Mesenteric fat pad (tissue), 1 donor: ENCODE measurements at places on chromosomes 3 and 15.

DNA sequence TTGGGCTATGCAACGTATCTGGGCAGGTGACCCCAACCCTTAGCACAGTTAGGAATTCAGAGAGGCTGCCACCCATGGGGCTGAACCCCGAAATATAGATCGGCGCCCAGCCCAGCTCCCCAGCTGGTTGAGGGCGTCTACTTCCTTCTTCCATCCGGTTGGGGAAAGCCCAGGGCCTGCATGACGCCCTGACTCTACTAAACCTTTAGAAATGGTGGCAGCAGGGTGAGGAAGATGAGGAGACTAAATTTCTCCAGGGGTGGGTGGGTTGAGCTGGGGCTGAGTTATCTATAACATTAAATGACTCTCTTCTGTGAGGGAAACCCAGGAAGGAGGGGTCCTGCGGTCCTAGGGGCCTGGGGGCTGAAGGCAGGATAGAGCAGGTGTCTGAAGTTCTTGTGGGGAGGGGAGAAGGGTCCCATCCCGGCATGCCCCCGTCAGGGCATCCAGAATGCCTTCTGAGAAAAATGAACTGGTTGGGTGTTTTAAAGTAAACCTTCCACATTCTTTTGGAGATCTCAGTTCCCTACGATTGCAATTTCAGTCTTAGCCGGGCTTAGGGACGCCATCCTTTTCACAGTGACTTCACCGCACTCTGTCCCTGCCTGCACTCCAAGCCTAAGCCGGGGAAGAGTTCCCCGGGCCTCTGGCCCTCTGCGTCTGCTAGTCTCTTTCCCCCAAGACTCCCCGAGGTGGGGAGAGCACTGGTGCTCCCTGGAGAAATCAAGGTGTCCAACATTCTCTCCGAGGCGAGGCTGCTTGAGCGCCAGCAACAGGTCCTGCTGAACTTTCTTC, 28.5 kb downstream of the NR2F2 start:
- DNase-seq, result no peak

- DNase-seq, result no peak
Measured at GRCh38 chr3:80770106-80771074, 991.1 kb downstream of the GBE1 start.

DNA sequence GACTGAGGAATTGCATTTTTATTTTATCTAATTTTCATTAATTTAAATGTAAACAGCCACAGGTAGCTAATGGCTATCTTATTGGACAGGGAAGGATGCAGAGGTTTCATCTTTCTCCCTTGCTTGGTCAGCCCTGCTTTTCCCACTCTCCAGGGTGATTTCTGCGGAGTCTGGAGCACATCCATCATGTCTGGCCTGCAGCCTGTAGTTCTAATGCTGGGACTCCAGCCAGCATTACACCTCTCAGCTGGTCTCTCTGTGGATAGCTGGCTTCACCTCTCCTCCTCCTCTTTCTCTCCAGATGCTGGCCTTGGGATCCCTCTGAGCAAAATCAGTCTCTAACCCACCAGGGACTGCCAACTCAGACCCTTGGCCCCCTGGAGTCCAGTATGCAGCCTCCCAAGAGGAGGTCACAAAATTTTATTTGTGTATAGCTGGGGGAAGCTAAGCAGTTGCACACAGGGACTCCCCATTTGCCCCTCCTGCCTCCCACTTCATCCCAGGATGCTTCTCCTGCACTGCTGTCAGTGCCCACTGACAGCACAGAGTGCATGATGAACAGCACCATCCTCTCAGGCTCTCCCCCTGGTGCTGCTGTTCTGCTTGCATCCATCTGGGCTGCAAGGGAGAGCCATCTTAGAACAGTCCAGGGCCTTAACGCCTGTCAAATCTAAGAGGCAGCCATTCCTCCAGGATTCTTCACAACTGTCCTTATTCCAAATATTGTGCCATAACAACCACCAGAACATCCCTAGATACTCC, 1.7 kb downstream of the BFSP2 start:
- DNase-seq, result no peak

DNA sequence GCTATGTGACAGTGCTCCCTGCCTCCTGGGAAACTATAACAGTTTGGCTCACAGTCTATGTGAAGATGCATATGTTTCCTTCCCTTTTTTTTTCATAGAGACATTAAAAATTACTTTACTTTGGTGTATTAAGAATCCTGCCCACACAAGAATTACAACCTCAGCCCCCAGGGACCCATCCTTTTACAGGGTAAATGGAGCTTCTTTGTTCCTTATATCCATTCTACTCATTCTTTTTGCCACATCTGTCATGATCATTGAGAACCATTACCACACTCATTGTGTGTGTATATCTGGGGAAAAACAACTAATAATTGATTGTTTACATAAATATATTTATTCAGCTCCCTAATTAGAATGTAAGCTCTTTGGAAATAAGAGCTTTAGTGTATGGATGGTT, 157.4 kb downstream of the SSR3 start:
- DNase-seq, result no peak

- no peak for DNase-seq
Measured at GRCh38 chr15:80929225-80929624, 60.4 kb downstream of the MESD start.

DNA sequence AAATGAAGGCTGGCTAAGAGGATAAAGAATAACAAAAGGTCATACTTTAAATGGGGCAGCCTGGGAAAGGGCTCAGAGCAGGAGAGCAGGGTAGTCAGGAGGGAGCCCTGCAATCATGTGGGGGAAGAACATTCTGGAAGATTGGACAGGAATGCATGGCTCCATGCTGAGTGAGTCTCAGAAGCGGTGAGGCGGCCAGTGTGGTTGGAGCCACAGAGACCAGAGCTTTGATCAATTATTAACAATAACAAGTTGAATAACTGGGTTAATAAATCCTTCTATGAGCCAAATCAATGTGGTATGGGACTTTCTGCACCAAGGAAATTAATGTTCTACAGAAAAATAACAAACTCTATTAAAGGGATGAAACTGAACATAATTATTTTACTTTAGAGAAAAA, 57.9 kb upstream of the DCUN1D1 start:
- DNase-seq, result no peak

GRCh38 chr3:36803091-36803791, 38.9 kb upstream of the DCLK3 start:
- no peak for DNase-seq

GRCh38 chr15:73838831-73839426, 34.4 kb upstream of the TBC1D21 start:
- DNase-seq, result no peak

GRCh38 chr3:180382638-180383180, 219.3 kb upstream of the TTC14 start:
- DNase-seq, result no peak

GRCh38 chr15:78811124-78811824, at the start of gene ADAMTS7:
TSS of gene ADAMTS7 (minus strand) at chr15:78811464. CDS start at chr15:78811220, 244 bp downstream.
- DNase-seq, result no peak

DNA sequence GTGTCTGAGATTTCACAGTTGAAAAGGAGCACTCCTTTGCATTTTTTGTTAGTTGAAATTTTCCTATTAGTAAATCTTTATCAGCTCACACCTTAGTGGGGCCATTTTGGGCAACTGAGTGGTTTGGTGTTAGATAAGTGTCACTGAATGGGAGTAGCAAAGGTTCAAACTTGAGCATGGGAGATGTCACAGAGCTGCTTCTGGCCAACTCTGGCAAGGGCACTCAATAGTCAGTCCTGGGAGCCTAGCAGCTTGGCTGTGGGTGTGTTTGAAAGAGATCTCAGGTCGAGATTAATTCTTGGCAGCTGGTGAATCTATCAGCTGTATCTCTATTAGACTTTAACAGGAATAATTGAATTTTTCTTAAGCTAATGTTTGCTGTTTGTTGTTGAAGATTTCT, 579.3 kb downstream of the EDEM1 start:
- DNase-seq, result no peak

GRCh38 chr3:170524073-170524472, 61.8 kb downstream of the SLC7A14 start:
- no peak for DNase-seq

GRCh38 chr3:111277226-111277625, 205.6 kb downstream of the NECTIN3 start:
- no peak for DNase-seq

- no peak for DNase-seq
Measured at GRCh38 chr15:39397883-39398282, 183.0 kb upstream of the THBS1 start.

DNA sequence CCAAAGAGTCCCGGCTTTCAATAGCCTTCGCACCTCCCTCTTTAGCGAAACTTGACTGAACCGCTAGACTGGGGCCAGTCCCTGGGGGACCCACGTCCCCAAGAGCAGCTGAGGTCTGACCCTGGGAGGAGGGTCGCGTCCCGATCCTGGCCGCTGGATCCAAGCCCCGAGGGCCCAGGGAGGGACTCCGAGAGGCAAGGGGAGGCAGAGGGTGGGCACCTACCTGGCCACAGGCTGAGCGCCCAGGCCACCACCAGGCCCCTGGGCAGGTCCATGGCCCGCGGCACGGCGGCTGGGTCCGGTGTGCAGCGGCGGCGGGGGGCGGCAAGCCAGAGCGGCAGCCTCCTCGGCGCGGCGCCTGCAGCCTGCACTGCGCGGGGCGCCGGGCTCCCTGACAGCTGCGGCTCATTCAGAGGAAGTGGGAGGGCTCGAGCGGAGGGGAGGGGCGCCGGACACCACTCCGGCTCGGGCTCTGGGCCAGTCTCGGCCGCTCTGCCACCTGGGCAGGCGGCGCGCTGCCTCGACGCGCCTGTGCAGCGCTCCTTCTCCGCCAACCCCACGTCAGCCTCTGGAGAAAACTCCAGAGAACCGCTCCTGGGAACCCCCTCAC, at the start of gene ITGA11:
Gene ITGA11 (minus strand): TSS at position 372 of the 610 bp plus-strand sequence. CDS start 97 bp downstream, at position 275.
- peak; percentile 87 for DNase-seq

GRCh38 chr3:27219127-27219845, 149.9 kb downstream of the NEK10 start:
- DNase-seq, result no peak

DNA sequence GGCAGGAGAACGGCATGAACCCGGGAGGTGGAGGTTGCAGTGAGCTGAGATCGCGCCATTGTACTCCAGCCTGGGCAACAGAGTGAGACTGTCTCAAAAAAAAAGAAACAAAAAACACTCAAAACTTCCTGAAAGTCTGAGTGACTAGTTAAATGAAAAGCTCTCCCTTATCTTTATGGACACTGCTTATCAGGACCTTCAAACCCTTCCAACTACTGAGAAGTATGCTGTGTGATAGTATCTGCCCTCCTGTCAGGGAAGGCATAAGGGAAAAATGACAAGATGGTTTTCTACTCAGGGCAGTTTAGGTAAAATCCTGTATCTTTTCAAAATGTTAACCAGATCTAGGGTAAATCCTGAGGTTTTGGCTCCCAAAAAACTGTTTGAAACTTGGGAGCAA, 21.8 kb downstream of the EMC7 start:
- DNase-seq, result no peak

GRCh38 chr15:36601497-36601932, 22.1 kb downstream of the CDIN1 start:
- no peak for DNase-seq

GRCh38 chr3:15557511-15557946, 36.0 kb upstream of the COLQ start:
- DNase-seq, result no peak

DNA sequence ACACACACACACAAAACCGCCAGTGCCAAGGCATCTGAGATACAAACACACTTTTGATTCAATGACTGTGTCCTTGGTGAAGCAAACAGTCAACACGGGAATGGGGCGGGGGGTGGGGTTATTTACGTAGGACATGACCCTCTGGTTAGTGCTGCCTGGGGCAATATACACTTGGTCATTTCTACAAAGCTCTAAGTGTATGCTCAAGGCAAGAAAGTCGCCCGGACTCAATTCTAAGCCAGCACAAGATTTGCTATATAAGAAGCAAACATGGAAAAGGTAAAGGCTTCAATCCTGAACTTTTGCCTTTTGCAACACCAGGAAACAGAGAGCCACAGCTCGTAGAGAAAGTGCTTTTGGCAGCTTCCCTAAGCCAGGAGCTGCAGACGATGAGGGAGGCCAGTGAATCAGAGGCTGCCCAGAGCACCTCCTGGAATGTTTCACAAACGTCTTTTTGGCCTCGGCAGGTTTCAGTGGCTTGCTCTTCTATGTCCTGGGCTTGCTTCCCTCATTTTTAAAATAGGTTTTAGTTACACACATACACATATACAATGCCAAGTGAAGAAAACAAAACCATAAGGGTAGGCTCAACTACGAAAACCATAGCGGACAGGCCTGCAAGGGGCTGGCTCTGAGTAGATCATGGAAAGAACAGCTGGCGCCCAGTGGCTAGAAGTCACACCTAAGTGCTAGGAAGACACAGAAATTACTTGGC, 73.6 kb downstream of the TM4SF4 start:
- no peak for DNase-seq

- DNase-seq, result peak; percentile 59
Measured at GRCh38 chr3:52429779-52430415, 15.0 kb downstream of the SEMA3G start.

- no peak for DNase-seq
Measured at GRCh38 chr15:63250312-63250965, 27.0 kb upstream of the APH1B start.

- DNase-seq, result no peak
Measured at GRCh38 chr15:75037685-75038084, 14.3 kb downstream of the PPCDC start.

DNA sequence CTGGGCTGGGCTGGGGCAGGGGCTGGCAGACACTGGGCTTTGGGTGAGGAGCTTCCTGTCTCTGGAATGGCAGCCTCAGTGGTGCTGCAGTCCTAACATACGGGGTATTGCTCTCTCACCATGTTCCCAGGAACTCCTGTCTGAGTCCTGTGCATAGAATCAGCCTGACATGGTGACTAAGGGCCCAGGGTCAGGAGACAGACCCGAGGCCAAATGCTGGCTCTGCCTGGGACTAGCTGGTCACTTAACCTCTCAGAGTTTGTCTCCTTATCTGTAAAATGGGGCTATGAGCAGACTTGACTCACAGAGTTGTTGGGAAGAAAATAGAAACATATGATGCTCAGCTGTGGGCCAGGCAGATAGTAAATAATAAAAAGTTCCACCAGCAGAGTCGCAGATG, 28.3 kb downstream of the PRKCD start:
- DNase-seq, result no peak

DNA sequence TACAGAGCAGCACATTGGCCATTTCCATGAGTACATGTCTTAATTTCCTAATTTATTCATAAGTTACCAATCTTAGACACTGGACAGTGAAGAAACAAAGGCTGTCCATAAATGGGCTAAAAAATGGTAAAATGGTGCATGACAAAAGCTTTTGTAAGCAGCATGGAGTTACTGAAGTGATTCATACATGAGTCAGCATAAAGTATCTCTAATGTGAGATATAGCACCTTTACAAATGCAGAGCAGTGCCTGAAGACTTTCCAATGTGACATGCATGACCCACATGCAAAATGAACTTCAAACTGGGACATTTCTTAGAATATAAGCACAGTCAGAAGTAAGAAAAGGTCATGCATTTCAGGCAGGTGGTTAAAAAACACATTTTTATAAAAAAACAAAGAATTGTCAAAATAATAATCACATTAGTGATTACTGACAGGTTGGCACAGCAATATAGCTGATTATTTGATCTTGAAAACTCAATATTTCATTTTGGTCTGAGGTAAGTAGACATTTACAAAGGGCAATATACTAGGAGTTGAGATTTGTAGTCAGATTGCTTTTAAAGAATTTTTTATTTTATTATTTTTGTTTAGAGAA, 299.3 kb downstream of the PLCL2 start:
- no peak for DNase-seq

- DNase-seq, result no peak
Measured at GRCh38 chr3:85800676-85801075, 841.9 kb downstream of the CADM2 start.
